ENCODE measurements at places on chromosomes 11 and 22. TPM values are rescaled to one million over a fixed set of nuclear protein-coding genes. Genes with fewer than 3 reads are reported as not detected.

CHRNA10 gene
- polyA plus RNA-seq = 0.68 TPM

- no peak for DNase-seq
These were observed 88.7 kb downstream of the PKNOX2 start for GRCh38 chr11:125253289-125253688.

GRCh38 chr11:120556797-120557196 lies 45.2 kb downstream of the GRIK4 start:
- no peak for DNase-seq

IFT27 gene
- polyA plus RNA-seq = 27.2 TPM

DNA sequence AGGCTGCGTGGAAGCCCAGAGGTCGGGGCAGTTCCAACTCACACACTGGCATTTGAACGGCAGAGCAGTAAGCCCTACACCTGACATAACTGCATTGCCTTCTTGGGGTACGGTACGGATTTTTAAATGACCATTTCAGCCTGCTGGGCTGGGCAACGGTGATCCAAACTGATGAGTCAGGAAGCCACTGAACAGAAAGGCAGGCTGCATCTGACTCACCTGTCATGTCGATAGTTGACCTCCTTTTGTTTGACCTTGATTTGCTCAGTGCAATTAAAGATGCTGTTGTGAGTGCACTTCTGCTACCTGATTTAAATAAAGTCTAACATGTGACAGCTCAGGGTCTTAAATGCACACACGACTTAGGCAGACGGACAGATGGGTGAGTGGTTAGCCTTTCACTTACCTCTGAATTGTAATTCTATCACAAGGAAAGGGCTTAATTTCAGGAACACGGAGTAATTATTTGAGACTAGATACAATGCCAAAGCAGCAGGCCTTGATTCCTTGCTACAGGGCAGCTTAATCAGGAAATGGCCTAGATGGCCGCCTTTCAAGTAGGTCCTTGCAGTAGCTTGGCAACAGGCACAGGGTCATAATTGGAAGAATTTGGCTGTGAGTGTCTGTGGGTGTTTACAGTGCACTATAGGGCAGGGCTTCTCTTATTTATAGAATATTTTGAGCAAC lies 52.2 kb downstream of the BMAL1 start:
- no peak for DNase-seq

TTC28 gene
- polyA plus RNA-seq = 15.9 TPM

DNA sequence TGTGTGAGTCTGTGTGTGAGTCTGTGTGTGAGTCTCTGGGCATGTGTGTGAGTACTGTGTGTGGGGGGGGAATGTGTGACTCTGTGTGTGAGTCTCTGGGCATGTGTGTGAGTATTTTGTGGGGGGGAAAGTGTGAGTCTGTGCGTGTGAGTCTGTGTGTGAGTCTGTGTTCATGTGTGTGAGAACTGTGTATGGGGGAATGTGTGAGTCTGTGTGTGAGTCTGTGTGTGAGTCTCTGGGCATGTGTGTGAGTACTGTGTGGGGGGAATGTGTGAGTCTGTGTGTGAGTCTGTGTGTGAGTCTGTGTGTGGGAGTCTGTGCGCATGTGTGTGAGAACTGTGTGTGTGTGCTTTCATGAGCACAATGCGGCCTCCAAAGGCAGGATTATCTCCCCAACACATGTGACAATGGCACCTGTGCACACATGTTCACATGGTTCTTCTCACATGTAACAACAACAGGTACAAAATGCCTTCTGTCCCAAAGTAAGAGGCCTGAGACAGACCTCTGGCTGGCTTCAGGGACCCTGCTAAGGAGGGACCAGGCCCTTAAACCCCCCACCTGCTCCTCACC lies 1.6 kb downstream of the CD5 start:
- DNase-seq = no peak

DNA sequence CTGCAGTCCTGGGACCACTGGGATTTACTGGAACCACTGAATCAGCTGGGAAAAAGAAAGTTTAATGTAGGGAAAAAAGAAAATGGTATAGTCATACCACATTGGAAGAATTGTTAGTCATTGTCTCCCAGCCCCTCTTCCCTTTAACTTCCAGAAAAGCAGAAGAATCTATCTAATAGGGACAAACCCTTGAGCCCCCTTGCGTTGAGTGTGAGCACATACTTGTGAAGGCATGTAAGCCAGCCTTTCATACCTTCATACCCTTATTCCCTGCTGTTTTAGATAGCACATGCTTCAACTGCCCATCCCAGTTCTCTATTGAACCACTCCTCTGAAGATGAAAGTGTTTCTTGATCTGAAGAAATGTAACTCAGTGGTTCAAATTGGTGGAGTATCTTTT lies 6.6 kb downstream of the TREH start:
- no peak for DNase-seq

DNA sequence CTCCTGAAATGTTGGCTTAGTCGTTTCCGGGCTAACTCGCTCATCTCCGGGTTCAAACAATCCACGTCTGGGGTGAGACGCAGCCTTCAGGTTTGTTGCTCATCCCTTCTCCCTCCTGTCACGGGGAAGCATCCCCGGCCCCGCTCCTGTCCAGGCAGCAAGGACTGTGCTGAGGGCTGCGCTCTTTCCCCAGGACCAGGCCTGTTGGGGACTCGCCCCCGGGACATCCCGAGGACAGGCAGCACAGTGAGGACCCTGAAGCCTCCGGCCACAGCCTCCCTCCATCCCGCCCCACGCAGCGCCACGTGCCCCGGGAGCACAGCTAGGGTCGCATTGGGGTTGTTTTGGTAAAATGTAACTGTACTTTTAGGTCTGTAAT lies 252.0 kb downstream of the BRD1 start:
- no peak for DNase-seq

FAM180B gene
- 0.10 TPM for polyA plus RNA-seq

DNA sequence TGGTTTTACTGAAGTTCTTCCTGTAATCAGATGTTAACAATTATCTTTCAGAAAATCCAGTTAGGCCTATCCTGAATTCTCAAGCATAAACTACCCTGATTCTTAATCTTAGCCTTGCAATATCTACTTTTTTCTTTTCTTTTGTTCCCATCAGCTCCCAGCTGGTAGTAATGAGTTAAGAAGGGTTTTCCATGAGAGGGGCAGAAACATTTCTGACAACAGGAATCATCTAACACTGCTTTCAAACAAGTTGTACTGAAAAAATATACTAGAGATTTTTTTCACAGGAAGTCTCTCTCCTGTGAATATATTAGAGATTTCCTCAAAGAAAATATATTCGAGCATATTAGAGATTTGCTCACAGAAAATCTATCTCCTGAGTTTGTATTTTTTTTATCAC lies 3.3 kb upstream of the TRIM6 start:
- DNase-seq = no peak

- DNase-seq = no peak
These were observed 60.9 kb upstream of the HSPA8 start for GRCh38 chr11:123122852-123123251.

DNA sequence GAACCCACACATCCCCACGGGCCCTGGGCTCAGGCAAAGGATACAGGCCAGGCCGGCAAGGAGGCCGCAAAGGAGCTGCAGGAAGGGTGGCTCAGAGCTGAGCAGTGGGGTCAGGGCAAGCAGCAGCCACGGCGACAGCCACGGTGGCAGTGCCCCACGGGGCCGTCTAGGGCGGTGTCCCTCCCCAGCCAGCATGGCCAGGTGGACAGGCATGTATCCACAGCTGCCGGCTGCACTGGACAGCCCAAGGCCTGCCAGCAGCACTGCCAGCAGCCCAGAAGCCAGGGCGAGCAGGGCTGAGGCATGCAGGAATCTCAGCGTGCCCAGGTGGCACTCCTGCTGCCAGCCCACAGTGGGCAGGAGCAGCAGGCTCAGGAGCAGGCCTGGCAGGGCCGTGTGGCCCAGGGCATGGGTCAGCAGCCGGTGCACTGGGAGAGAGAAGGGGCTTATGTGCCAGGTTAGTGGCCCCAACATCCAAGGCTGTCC lies 3.9 kb downstream of the RHBDD3 start:
- no peak for DNase-seq

- no peak for DNase-seq
These were observed 86.6 kb downstream of the SHANK2 start for GRCh38 chr11:71165771-71166170.

DNA sequence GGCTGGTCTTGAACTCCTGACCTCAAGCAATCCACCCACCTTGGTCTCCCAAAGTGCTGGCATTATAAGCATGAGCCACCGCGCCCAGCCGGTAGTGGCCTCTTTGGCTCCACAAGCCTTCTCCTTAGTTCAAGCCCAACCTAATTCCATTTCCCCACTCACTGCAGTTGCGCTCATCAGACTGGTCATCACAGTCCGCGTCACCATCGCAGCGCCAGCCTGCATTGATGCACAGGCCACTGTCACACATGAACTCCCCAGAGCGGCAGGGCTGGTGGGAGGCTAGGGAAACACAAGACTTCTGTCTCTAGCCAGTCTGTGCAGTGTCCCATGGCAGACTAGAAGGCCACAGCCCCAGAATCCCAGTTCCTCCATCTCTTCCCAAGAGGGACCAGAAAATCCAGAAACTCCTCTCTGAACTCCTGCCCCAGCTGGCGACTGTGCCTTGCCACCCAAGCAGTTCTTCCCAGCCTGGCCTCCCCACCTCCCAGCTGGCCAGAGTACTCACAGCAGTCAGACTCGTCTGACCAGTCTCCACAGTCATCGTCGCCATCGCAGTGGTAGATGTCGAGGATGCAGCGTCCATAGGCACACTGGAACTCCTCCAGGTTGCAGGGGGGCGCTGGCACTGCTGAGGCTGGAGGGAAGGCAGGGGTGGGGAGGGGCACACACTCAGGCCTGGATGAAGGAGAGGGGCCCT lies 19.8 kb downstream of the LRP4 start:
- DNase-seq = no peak

SPI1 gene
- 21.0 TPM for polyA plus RNA-seq
